Esophagus squamous epithelium (tissue), 5 donors: ENCODE measurements at places on chromosomes 6 and 20.
A peak's percentile ranks its signal among the peaks of the same experiment; 100 is the strongest.

GRCh38 chr6:108556866-108557493 is 3.7 kb upstream of the FOXO3 start:
- peak overlapping the region; percentile 69 for H3K4me3 ChIP-seq
- no peaks in the 10 kb centered on the region for H3K36me3 ChIP-seq
- no peak for DNase-seq
- H3K27ac ChIP-seq = peak overlapping the region; percentile 95

- no peaks in the 10 kb centered on the region for H3K36me3 ChIP-seq
- H3K27ac ChIP-seq = peak overlapping the region; percentile 98
- peak overlapping the region; percentile 88 for H3K4me3 ChIP-seq
- peaks cover 72% of the 10 kb centered on the region for H3K4me1 ChIP-seq
These were observed 632 bp downstream of the PCMT1 start for GRCh38 chr6:149750136-149750609.

- H3K36me3 ChIP-seq = peaks cover 21% of the 10 kb centered on the region
- H3K27ac ChIP-seq = peak overlapping the region; percentile 92
- peak overlapping the region; percentile 98 for H3K4me3 ChIP-seq
- no peaks in the 10 kb centered on the region for H3K4me1 ChIP-seq
These were observed 735 bp downstream of the FAM135A start for GRCh38 chr6:70413992-70414494.

GRCh38 chr6:1515280-1515679 is 94.4 kb upstream of the FOXC1 start:
- no peaks in the 10 kb centered on the region for H3K4me1 ChIP-seq
- no peak for DNase-seq
- H3K27ac ChIP-seq = no peak overlapping the region
- no peak overlapping the region for H3K4me3 ChIP-seq

DNA sequence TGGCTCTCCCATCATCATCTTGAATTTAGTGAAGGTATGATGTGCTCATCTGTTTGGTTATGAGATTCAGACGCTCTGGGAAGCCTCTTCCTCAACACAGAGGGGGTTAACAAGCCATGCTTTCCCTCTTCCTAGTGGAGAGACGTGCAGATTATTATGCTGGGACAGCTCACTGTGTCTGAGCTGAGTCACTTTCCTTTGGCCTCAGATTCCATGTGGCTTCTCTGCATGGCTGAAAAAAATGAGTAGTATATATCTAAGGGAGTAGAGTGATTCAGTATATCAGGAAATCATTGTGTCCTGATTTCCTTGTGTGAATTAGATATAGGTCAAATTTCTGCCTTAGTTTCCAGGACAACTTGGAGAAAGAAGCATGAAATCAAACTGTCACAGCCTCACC is 52.6 kb downstream of the FIG4 start:
- no peak for DNase-seq
- no peaks in the 10 kb centered on the region for H3K27me3 ChIP-seq
- no peak overlapping the region for H3K4me3 ChIP-seq
- no peaks in the 10 kb centered on the region for H3K4me1 ChIP-seq
- no peak overlapping the region for H3K27ac ChIP-seq
- H3K36me3 ChIP-seq = no peaks in the 10 kb centered on the region

DNA sequence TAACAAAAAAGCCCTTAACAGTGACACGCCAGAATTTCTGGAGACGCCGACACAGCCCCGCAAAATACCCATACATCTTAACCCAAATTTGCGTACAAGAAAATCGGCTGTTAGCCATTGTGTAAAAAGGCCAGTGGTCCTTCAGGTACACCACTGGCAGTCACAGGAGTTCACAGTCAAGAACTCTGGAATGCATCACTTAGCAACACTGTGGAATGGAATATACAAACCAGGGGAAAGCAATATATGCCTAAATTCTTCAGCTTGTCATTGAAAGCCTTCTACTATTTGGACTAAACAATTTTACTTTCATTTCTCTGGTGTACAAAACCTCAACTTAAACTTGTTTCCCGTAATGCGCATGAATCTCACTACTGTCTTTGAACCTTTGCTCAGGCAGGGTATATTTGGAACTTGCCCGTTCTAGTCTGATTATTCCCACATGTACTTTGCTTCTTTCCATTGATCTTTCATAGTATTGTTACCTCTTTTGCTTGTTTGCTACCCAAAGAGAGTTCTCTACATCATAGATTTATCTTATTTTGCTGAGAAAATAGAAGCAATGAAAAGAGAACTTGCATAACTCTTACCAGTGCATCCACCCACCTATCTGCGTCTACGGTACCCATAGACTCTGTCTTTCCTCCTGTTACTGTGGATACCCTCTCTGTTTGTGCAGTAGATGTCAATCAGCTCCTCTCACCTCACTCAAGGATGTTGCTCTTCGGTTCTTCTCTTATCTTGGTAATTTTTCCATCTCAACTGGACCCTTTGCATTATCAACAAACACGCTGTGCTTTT is at the start of gene ARMH2:
ARMH2 (minus strand) TSS at position 178 of the 801 bp plus-strand sequence; CDS start at position 118, 60 bp downstream.
- no peaks in the 10 kb centered on the region for H3K36me3 ChIP-seq
- no peak within 1 kb of the TSS for H3K4me3 ChIP-seq
- DNase-seq = no peak
- H3K4me1 ChIP-seq = no peaks in the 10 kb centered on the region
- H3K27ac ChIP-seq = no peak within 1 kb of the TSS
